ENCODE measurements at places on chromosomes 4 and X.

DNA sequence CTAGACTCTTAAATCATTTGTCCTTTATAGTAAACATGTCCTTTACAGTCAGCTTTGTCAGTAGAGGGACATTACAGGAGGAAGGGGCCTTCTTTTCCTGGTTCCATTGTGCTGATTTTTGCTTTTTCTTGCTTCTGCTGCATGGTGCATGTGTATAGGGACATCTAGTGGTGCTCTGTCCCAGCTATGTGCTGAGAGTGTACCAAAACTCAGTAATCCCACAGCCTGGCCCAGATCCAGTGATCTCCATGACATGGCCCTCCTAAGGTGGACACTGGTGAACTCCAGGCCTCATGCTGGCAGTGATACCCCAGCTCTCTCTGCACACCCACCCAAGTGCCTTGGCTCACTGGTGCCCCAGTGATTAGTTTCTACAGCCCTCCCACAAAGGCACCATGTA, 45.2 kb downstream of the MAGEB17 start:
- no peak for DNase-seq

- DNase-seq: no peak
Observed at GRCh38 chrX:69144838-69145680, 20.2 kb downstream of the PJA1 start.

DNA sequence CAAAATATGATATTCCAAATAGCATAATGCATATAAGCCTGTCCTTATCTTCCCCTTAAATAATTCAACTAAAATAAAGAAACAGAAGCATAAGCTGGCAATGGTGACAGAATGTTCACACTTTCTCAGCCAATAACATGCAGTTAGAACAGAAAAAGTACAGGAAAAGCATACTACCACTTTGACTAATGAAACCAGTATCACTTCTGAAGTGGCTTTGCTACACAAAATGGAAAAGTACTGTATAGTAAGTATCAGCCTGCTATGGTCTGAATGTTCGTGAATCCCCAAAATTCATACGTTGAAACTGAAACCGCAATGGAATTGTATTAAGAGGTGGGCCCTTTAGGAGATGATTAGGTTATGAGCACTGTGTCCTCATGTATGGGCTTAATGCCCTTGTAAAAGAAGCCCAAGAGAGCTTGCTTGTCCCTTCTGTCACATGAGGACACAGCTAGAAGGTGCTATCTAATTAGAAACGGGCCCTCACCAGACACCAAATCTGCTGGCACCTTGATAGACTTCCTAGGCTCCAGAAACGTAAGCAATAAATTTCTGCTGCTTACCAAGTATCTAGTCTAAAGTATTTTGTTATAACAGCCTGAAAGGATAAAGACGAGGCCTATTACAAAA, 102.6 kb downstream of the PRDM5 start:
- no peak for DNase-seq

DNA sequence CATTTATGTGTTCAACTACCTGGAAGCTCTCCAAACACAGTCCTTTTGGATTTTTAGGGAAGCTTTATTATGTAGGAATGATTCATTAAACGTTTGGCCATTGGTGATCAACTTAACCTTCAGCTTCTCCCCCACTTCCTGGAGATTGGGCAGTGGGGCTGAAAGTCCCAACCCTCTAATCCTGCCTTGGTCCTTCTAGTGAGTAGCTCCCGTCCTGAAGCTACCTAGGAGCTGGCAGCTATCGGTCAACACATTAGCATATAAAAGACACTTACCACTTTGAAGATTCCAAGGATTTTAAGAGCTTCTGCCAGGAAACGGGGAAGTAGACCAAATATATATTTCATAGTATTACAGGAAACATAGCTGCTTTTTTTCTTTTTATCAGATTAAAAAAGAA, 69.7 kb downstream of the MCUB start:
- DNase-seq: no peak

DNA sequence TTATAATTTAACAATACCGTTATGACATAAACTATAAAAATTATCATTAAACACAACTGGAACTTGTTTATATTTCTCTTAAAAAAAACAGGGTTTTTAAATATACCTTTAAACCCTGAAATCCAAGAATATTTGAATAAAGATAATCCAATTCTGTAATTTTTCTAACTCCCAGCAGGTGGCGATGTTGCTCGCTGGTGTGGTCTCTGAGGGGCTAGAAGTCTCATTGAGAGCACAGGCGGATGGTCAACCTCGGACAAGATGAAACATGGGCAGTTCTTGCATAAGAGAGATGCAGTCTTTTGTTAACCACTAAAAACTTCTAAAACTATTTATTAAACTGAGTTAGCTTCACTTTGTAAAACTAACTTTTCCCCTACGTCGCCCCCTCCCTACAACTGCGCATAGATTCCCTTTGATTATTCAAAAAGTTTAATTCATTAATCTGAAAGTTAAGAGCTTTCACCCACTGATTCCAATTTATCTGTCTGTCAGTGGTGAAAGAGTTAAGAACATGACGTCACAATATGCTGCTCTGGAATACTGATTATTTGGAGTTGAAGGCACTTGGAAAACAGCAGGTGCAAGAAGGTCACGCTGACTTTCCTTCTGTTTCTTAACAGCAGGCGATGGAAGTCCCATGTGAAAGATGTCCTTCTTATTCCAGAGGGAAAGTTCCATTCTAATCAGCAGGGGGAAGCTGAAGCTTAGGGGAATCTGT, 29.5 kb downstream of the DMP1 start:
- DNase-seq: peak; percentile 60
